ENCODE measurements at places on chromosomes 3 and 15.
A peak's percentile ranks its signal among the peaks of the same experiment; 100 is the strongest.

DNA sequence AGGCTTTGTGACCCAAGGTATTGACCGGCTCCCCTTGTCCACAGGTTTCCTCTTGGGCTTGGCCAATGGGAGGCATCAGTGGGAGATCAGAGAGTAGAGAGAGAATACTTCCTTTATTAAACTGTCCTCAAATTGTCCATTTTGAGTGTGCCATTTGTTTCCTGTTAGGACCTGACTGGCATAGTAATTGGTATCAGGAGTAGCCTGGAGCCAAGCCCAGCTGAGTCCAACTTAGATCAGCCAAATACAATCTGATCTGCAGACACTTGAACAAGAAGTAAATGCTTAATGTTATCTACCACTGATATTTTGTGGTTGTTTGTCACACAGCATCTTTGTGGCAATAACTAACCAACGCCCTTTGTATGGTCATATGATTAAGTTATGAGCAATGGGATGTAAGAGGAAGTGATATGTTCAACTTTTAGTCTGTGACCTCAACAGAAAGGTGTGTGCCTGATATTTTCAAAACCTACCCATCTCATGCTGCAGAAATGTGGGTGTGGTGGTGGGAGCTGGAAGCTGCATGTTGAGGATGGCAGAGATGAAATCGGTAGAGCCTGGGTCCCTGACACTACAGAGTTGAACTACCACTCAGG lies 13.3 kb downstream of the MYD88 start:
- H3K4me3 ChIP-seq: no peak overlapping the region
- no peaks in the 10 kb centered on the region for H3K27me3 ChIP-seq
- H3K36me3 ChIP-seq: no peaks in the 10 kb centered on the region
- DNase-seq: peak; percentile 67
- H3K4me1 ChIP-seq: no peaks in the 10 kb centered on the region

GRCh38 chr3:126941721-126942270 lies 41.1 kb upstream of the PLXNA1 start:
- peaks cover 1% of the 10 kb centered on the region for H3K4me1 ChIP-seq
- no peak for DNase-seq
- no peak overlapping the region for H3K27ac ChIP-seq
- H3K27me3 ChIP-seq: no peaks in the 10 kb centered on the region
- H3K36me3 ChIP-seq: no peaks in the 10 kb centered on the region

DNA sequence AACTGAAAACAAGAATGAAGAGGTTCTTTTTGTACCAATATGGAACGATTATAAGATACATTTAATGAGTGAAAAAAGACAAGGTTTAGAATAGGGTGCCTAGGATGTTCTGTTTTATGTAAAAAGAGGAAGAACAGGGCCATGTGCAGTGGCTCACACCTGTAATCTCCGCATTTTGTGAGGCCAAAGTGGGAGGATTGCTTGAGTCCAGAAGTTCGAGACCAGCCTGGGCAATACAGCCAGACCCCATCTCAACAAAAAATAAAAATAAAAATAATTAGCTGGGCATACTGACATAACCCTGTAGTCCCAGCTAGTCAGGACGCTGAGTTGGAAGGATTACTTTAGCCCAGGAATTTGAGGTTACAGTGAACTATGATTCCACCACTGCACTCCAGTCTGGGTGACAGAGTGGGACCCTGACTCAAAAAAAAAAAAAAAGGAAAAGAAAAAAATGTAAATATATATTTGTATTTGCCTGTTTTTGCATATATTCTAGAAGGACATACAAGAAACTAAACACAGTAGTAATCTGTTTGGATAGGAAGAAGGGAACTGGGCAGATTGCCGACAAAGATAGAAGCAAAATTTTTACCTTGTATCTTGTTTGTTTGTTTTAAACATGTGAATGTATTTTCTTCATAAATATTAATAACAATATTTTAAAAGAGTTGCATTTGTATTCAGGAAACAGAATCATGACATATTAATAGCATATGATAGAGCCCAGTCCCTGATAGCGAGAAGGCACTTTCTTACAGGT lies 174.3 kb downstream of the SOX2 start:
- H3K27ac ChIP-seq: no peak overlapping the region
- no peaks in the 10 kb centered on the region for H3K27me3 ChIP-seq
- no peaks in the 10 kb centered on the region for H3K4me1 ChIP-seq
- H3K4me3 ChIP-seq: no peak overlapping the region
- no peak for DNase-seq
- no peaks in the 10 kb centered on the region for H3K36me3 ChIP-seq

DNA sequence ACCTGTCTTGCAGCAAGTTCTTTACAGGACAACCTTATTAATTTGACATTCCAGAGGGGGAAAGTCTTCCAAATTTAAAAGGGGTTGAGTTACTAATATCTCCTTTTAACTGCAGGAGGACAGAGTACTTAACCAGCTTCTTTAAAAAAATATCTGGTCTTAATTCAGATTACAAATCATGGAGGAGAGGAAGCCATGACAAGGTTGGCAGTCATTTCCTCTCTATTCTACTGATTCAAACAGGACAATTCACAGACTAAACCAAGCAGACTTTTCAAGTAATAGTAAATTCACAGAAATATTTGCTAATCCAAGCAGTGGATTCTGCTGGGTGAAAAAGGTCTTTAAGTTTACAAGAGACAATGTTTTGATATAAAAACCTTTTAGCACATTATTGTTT lies 185.3 kb downstream of the CFAP20DC start:
- H3K4me3 ChIP-seq: no peak overlapping the region
- H3K4me1 ChIP-seq: no peaks in the 10 kb centered on the region
- no peak overlapping the region for H3K27ac ChIP-seq
- DNase-seq: no peak

GRCh38 chr15:42279234-42279723 lies 6.0 kb upstream of the TMEM87A start:
- DNase-seq: no peak
- no peak overlapping the region for H3K27ac ChIP-seq
- no peaks in the 10 kb centered on the region for H3K27me3 ChIP-seq
- H3K4me3 ChIP-seq: no peak overlapping the region
- H3K36me3 ChIP-seq: peaks cover 1% of the 10 kb centered on the region

Data from small intestine (tissue), 16 donors.